Activated effector memory CD4-positive, alpha-beta T cell treated with anti-CD3 and anti-CD28 coated beads, Interleukin-2, amount 50 U/mL, for 16 hours (primary cell): ENCODE measurements at places on chromosomes 6 and 20.

GRCh38 chr6:169231790-169232506 is 21.7 kb downstream of the THBS2 start:
- no peak for DNase-seq

- no peak for DNase-seq
These were observed 17.5 kb downstream of the GSTA2 start for GRCh38 chr6:52745764-52746201.

DNA sequence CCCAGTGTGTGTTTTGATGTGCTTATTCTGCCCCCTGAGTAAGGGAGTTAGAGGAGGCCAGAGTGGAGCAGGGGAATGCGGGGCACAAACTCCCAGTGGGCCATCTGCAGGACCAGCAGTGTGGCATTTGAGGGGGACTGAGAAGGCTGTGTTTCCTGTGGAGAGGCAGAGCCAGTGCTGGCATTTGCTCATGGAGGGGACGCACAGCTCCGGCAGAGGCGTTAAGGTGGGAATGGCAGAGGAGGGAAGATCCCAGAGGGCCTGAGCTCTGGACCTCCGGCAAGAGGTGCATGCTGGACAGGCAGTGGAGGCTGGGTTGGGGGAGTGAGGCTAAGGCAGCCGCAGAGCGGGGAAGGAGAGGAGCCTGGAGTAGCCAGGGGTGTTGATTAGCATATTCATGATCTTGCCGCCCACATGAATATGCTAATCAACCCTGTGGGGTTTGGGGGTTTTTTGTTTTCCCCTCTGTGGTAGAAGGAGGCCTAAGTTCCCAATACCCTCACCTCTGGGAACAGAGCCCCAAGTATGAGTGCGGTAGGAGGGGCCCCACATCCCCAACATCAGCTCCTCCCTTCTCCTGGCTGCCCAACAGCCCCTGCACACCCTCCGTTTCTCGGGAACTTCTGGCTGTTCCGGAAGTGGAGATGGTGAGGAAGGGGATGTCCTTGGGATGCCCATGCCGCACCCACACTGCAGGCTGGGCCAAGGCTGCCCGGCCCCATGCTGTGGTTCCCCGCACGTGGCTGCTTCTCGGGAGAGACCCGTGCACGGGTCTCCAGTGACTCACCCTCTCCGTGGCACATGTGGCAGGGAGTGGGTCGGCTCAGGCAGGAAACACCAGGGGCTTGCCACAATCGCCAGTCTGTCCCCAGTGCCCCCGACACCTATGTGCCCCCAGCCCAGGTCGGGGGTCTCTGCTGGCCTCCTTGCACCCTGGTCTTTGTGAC is 33.8 kb downstream of the DLGAP4 start:
- no peak for DNase-seq

- DNase-seq, result no peak
These were observed 72.6 kb upstream of the DUSP22 start for GRCh38 chr6:219641-220198.

DNA sequence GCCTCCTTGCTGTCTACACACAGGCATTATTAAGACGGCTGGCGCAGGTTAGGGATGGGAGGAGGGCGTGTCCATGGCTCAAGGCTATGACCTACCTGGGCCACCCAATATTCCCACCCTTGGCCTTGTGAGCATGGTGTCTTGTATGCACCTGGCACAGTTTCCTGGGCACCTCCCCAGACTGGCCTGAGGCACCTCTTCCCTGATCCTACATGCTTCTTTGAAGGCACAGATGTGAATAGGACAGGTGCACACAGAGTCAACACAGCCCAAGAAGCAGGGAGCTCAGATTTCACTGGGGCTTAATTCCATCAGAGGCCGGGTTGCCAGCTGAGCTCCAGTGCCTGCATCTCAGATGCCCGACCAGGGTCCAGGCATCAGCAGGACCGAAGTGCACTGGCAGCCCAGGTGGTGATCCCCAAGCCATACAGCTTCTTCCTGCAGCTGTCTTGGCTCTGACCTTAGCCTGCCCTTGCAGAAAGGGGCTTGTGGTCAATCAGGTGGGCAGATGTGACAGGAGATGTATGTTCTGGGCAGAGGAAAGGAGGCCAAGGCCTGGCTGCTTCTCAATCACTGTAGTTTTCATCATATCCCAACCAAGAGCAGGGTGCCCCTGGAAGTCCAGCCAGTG is 287.7 kb downstream of the CLIC5 start:
- no peak for DNase-seq

- no peak for DNase-seq
These were observed 235.1 kb upstream of the ZNF217 start for GRCh38 chr20:53828682-53829254.

DNA sequence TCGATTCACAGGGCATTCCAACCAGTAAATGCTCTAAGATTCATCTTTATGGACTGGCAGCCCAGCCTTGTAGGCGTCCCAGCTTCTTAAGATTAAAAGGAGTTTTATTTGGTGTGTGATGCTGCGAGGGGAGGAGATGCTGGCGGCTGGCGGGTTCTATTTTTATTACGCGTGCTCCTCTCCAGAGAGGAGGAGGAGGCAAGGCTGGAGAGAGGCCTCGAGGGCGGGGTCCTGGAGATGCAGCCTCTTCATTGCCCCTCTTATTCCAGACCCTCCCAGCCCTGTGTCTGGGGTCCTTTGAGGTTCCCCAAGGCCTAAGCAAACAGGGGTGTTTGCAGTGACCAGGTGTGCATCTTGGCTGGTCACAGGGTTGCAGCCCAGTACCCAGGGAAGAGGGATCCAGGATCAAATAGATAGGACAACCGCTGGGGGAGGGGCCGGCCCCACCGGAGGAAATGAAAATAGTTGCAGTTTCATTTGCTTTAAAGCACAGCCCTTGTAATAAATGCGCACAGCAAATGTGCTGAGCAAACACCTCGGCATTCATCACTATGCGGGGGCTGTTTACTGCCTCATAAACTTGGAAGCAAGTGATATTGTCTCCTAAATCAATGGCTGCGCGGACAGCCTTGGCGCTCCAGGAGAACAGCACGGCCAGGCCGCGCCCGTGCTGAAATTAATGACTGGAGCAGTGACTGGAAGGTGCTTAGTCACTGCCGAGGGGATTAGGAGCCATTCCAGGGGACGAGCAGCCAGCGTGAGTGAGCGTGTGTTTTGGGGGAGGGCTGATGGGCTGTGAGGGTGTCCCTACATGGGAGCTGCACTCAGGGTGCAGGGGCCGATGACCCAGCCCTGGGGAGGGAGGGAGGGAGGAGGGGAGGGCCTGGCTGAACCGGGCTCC is 83.0 kb downstream of the TMEM242 start:
- DNase-seq, result no peak

GRCh38 chr6:156857573-156857972 is 80.4 kb downstream of the ARID1B start:
- DNase-seq, result no peak

DNA sequence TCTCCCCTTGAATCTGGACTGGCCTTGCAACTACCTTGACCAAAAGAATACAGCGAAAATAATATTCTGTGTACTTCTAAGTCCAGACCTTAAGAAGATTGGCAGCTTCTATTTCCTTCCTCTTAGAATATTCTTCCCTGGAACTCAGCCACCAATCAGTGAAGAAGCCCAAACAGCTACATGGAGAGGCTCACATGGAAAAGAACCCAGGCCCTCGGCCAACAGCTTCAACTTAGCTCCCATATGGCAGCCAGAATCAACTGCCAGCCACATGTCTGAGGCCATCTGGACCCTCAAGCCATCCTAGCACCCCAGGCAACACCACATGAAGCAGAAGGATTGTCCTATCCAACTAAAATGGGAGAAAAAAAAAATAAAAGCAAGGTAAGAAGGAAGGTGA is 178.8 kb downstream of the IBTK start:
- no peak for DNase-seq

DNA sequence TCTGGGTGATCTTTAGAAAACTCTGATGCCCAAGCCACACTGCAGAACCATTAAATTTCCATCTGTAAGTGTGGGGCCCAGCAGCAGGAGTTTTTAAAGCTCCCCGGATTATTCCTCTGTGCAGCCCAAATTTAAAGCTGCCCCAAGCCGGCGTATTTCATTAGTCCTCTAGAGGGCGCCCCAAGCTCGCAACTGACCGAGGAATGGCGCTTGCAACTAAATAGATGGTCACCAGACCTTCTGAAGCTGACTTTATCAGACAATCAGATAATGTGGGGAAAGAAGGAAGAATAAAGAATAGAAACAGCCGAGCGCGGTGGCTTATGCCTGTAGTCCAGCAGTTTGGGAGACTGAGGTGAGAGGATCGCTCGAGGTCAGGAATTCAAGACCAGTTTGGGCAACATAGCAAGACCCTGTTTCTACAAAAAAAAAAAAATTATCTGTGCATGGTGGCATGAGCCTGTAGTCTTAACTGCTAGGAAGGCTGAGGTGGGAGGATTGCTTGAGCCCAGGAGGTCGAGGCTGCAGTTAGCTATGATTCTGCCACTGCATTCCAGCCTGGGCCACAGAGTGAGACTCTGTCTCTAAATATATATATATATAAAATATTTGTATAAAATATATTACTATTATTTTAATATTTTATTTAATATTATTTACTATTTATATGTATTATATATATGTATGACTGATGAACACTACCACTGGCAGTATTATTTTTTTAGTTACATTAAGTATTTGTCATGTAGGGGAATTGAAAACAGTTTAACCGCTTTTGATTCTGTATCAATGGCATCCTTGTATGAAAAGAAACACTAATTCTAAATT is 56.0 kb downstream of the OTOR start:
- peak; percentile 75 for DNase-seq

DNA sequence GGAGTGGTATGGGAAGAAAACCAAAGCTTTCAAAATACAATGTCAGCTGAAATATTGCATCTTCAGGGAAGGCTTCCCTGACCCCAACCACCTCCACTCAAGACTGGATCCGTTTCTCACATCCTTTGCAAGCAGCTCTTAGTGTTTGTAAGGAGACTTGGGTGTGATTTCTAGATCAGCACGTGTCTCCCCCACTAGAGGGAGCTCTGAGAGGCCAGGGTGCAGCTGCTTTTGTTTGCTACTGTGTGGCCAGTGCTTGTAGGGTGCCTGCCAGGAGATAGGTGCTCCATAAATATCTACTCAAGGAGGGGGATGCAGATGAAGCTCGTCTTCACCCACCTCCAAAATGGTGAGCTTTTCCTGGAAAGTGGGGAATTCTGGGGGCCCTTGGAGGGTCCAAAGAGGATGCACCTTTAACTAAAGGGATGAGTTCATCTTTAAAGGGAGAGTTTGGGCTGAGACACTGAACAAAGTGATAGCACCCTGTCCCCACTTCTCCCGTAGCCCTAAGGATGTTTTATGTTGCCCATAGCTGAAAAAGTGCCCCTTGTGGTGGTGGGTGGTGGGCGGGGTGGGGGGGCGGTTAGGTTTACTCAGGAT is 52.6 kb upstream of the MAFB start:
- DNase-seq, result peak; percentile 70

GRCh38 chr6:144377586-144378210 is 92.6 kb downstream of the UTRN start:
- no peak for DNase-seq

- peak; percentile 74 for DNase-seq
These were observed 49.0 kb downstream of the MDGA1 start for GRCh38 chr6:37648465-37649330.
